Uterus (tissue), 4 donors: ENCODE measurements at places on chromosomes 1 and 21. TPM values are rescaled to one million over a fixed set of nuclear protein-coding genes. Genes with fewer than 3 reads are reported as not detected.
A peak's percentile ranks its signal among the peaks of the same experiment; 100 is the strongest.

Gene FHL3
- 97.5 TPM for total RNA-seq

DNA sequence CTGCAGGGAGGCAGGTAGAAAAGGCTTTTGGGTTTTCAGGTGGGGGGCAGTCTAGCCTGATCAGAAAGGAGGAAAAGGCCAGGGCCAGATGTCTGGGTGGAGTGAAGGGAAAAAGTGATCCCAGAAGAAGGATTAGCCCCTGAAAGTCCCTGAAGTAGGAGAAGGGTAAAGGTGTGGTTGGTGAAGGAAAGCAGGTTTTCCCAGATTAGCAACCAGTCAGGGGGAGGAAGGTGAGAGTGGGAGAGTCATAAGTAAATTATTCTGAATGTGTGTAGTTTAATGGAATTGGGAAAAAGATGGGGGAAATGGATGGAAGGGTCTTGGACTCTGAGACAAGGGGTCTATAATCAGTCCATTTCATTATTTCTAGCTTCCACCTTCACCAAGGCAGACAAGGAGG, 647 bp upstream of the SPRR1A start:
- no peak for DNase-seq
- H3K4me3 ChIP-seq, result no peak overlapping the region
- H3K27me3 ChIP-seq, result no peaks in the 10 kb centered on the region
- H3K36me3 ChIP-seq, result no peaks in the 10 kb centered on the region
- H3K27ac ChIP-seq, result no peak overlapping the region

DNA sequence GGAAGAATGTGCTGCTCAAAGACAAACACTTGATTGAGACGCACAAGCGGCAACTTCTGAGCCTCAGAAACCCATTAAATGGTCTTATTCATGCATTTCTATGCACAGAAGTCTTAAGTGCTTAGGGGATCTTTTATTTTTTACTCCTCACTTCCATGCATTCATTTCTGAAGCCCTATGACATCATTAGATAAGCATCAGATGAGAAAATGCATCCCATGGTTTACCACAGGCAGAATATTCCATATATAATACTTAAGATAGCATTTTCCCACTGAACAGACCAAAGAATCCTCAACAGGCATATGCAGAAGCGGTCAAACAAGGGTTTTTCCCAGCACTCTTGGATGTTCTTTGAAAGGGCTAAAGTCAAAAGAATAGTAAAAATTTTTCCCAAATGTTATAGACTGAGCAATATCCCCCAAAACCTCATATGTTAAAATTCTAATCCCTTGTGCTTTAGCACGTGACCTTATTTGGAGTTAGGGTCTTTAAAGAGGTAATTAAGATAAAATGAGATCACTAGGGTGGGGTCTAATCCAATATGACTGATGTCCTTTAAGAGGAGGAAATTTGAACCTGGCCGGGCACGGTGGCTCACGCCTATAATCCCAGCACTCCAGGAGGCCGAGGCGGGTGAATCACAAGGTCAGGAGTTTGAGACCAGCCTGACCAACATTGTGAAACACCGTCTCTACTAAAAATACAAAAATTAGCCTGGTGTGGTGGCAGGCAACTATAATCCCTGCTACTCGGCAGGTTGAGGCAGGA, 22.6 kb upstream of the FAM89A start:
- H3K36me3 ChIP-seq, result no peaks in the 10 kb centered on the region
- H3K27ac ChIP-seq, result no peak overlapping the region
- H3K4me3 ChIP-seq, result no peak overlapping the region
- no peaks in the 10 kb centered on the region for H3K27me3 ChIP-seq
- H3K4me1 ChIP-seq, result no peaks in the 10 kb centered on the region
- DNase-seq, result no peak

Gene SHISA4
- total RNA-seq, result 52.8 TPM

DNA sequence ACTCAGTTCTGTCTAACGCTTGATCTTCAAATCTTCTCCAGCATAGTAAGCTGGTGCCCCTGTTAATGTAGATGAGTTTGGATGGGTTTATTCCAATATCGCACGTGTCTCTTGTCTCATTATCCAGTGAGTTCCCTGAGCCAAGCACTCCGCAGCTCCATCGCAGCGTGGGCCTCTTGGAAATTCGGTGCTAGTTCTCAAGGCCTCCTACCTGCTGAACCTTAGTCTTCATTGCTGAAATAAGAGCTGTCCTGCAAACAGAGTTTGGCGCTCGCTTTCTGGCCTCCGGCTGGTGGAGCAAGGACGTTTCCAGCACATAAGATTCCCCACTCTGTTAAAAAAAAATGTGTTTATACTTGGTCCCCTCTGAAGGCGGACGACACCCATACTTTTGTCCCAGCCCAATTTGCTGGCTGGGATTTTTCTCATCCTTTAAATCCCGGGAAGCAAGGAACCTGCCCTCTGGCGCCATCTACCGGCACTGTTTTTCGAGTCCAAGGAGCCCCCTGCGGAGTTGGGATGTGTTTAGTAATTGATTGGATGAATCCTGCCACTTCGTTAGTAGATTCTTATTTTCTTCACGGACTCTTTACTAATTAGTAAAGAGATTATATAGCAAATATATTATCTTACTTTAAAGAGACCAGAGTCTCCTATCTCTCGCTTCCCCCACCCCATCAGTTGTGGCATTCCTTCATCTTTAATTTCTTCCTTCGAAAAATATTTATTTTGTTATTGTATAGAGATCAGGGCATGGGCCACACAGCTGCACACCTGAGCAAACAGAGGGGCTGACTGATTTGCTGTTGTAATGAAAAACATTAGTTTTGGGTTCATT, 14.7 kb downstream of the JUN start:
- no peak overlapping the region for H3K4me3 ChIP-seq
- no peaks in the 10 kb centered on the region for H3K27me3 ChIP-seq
- H3K4me1 ChIP-seq, result peaks cover 5% of the 10 kb centered on the region
- H3K27ac ChIP-seq, result peak overlapping the region; percentile 31
- peak; percentile 85 for DNase-seq

GRCh38 chr21:46218906-46219590, 9.5 kb downstream of the LSS start:
- H3K27ac ChIP-seq, result no peak overlapping the region
- H3K36me3 ChIP-seq, result no peaks in the 10 kb centered on the region
- no peaks in the 10 kb centered on the region for H3K27me3 ChIP-seq
- H3K4me1 ChIP-seq, result no peaks in the 10 kb centered on the region
- DNase-seq, result peak; percentile 9
- H3K4me3 ChIP-seq, result no peak overlapping the region

Gene CD84
- total RNA-seq, result 2.8 TPM

Gene VWA5B1
- total RNA-seq, result not detected

- no peak for DNase-seq
- no peak overlapping the region for H3K27ac ChIP-seq
- H3K4me1 ChIP-seq, result peaks cover 4% of the 10 kb centered on the region
- H3K27me3 ChIP-seq, result no peaks in the 10 kb centered on the region
Measured at GRCh38 chr21:42048870-42049577, 22.1 kb upstream of the UMODL1 start.

Gene NBPF4
- not detected for total RNA-seq

DNA sequence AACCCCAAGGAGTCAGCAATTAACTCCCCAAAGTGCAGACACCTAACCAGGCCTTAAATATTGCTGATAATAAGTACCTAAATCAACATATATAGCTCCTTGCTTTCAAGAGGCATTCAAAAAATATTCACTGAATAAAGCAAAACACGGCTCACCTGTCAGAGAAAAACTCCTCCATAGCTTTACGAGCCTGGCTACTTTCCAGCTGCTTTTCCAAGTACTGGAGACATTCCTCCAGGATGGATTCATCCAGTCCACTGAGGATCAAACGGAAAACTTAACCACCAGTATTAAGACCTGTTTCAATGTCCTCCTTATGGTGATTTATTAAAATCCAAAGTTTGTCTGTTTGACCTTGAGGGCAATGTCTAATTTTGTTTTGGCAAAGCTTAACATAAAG, 44.6 kb downstream of the UBR4 start:
- no peaks in the 10 kb centered on the region for H3K36me3 ChIP-seq
- no peak overlapping the region for H3K4me3 ChIP-seq
- DNase-seq, result peak; percentile 66
- H3K4me1 ChIP-seq, result no peaks in the 10 kb centered on the region
- H3K27me3 ChIP-seq, result no peaks in the 10 kb centered on the region

- H3K4me3 ChIP-seq, result no peak overlapping the region
- no peaks in the 10 kb centered on the region for H3K36me3 ChIP-seq
- DNase-seq, result peak; percentile 15
- H3K27ac ChIP-seq, result no peak overlapping the region
- peaks cover 2% of the 10 kb centered on the region for H3K4me1 ChIP-seq
Measured at GRCh38 chr1:53065391-53065790, 3.4 kb downstream of the PODN start.

Gene OR2W3
- total RNA-seq, result 0.49 TPM

DNA sequence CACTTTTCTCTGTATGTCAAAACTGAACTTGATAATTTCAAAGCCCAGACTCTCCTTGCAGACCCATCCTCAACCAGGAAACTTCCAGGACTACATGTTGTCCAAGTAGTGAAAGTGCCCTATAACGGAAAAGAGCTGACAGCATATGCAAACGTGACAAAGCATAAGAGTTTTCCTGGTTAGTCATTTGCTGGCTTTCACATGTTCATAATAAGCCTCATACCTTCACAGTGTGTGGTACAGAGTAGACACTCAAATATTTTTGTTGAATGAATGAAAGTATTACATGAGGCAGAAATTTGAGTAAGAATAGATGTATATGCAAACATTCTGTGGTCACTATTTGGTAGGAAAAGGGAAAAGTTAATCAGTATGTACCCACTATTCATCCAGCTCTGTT, 473.3 kb downstream of the MRPL39 start:
- DNase-seq, result no peak
- no peaks in the 10 kb centered on the region for H3K36me3 ChIP-seq
- H3K4me1 ChIP-seq, result no peaks in the 10 kb centered on the region

- no peak overlapping the region for H3K27ac ChIP-seq
- H3K27me3 ChIP-seq, result no peaks in the 10 kb centered on the region
- no peaks in the 10 kb centered on the region for H3K4me1 ChIP-seq
- DNase-seq, result no peak
- no peak overlapping the region for H3K4me3 ChIP-seq
Measured at GRCh38 chr21:34603710-34604057, 11.2 kb downstream of the RCAN1 start.

Gene LCE1D
- total RNA-seq, result not detected

DNA sequence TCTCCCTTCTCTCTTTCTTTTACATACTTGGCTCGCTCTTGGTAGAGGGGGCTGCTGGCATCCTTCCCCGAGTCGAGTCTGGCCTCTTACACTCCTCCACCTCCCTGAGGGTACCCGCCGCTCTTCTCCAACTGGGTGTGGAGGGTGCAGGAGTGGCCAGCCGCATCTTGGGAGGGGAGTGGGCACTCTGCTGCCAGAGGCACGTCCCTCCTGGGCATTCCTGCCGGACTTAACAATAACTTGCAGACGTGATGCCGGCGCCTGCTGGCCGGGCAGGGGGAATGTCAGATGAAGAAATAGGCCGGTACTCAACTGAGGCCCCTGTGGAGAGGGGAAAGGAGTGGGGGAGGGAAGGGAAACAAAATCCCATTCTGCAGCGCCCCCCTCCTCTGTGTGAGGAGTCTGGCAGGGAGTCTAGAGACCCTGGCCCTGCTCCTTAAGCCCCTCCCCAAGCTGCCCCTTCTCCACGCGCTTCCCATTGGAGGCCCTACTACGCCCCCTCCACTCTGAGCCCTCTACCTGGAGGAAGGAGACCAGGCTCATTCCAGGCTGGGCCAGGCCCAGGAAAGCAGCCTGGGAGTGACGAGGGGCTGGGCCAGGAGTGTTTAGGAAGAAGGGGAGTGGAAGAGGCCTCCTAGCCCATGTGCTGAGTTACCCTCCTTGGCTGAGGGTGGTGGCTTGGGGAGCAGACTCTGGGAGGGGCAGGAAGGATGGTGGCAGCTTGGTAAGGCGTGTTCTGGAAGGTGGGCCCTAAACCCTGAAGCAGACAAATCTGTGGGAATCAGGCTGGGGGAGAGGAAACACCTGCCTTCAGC, 1.8 kb downstream of the ATP2B4 start:
- H3K27me3 ChIP-seq, result no peaks in the 10 kb centered on the region
- H3K27ac ChIP-seq, result peak overlapping the region; percentile 98
- H3K36me3 ChIP-seq, result no peaks in the 10 kb centered on the region
- no peaks in the 10 kb centered on the region for H3K4me1 ChIP-seq

DNA sequence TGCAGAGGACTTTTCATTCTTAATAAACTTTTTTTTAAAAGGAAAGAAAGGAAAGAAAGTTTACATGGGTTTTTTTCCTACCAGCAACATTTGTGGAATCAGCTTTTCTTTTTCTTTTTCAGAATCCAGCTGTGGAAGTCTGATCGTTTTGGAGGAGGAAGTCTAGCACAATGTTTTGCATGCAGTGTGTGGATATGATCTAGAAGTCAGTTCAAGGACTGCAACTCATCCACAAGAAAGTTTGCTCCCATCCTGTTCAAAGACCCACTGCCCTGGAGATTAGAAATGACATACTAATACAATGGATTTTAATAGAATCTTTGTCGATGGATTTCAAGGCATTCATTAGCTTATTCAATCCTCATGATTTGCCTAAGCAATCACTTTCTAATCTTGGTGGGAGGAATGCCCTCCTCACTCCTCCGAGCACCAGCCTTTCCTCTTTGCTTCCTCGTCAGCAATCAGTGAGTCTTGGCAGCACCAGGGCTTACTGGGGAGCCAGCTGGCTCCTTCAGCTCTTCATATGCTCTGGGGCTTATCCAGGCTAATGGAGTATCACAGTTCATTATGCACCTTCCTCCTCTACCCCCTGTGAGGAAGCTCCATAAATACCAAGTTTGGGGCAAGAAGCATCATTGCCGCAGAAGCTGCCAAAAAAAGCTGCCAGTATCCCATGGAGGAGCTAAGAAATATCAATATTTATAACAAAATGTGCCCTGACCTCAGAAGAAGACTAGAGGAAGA, 392.3 kb upstream of the PKN2 start:
- no peaks in the 10 kb centered on the region for H3K27me3 ChIP-seq
- no peak overlapping the region for H3K4me3 ChIP-seq
- no peak for DNase-seq
- H3K27ac ChIP-seq, result no peak overlapping the region
- no peaks in the 10 kb centered on the region for H3K4me1 ChIP-seq

Gene OR2L8
- total RNA-seq, result not detected

GRCh38 chr1:45880930-45881329, 77.5 kb downstream of the MAST2 start:
- H3K4me1 ChIP-seq, result no peaks in the 10 kb centered on the region
- DNase-seq, result no peak
